ENCODE measurements at places on chromosomes 3 and 15.

DNA sequence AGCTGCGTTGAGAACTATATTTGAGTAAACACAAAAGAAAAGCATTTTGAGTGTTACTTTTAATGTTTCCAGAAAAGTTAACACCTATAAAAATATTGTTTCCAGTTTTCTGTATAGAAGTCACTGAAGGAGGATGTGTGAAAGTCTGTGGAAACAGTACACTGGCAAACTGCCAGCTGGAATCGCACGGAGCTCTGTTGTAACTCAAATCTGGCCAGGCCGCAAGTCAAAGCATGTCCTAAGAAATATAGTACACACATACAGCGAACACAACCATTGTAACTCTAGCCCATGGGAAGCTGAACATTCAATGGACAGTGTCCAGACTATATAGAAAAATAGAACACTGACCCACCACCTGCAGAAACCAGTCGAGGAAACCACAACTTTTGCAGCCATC, 657.2 kb downstream of the FHIT start:
- no peak for DNase-seq

DNA sequence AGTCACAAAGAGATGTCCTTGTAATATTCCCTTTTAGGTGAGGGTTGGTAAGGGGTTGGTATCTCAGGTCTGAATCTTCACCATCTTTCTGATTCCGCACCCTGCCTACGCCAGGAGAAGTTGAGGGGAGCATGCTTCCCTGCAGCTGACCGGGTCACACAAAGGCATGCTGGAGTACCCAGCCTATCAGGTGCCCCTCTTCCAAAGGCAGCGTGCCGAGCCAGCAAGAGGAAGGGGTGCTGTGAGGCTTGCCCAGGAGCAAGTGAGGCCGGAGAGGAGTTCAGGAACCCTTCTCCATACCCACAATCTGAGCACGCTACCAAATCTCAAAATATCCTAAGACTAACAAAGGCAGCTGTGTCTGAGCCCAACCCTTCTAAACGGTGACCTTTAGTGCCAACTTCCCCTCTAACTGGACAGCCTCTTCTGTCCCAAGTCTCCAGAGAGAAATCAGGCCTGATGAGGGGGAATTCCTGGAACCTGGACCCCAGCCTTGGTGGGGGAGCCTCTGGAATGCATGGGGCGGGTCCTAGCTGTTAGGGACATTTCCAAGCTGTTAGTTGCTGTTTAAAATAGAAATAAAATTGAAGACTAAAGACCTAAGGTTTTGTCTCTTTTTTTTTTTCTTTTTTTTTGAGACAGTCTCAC, 19.8 kb downstream of the TYRO3 start:
- DNase-seq, result no peak

- DNase-seq, result no peak
Measured at GRCh38 chr3:24387493-24387892, 107.2 kb downstream of the THRB start.

DNA sequence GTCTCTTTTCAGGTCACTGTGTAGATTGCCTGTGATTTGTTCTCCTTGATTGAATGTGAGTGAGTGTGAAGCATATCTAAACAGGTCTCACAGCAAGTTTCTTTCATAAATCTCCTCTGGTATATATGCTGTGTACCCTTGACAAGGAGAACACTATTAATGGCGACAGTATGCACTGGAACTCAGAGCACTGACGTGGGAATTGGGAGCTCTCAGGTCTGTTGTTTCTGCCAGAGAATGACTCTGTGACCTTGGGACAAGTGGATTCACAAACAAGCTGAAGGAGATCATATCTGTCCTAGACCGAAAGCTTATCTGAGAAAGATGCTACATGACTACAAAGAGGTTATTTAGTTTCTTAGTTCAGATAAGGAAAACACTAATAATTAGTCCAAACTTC, 326.3 kb upstream of the TPRG1 start:
- no peak for DNase-seq

GRCh38 chr3:42308651-42309050, 42.7 kb upstream of the CCK start:
- no peak for DNase-seq

DNA sequence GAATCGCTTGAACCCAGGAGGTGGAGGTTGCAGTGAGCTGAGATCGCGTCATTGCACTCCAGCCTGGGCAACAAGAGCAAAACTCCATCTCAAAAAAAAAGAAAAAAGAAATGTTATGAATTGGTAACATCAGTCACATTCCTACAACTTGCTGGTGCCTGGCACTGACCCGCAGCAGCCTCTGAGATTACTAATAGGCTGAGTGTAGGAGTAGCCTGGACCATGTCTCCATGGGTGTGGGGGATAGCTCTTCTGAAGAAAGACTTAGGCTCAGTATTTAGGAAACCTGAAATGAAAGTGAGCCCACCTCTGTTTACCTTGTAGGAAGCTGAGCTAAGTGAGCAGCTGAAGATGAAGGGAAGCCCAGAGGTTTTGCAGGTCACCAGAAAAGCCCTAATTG, 148.3 kb downstream of the LRRC28 start:
- DNase-seq, result no peak

GRCh38 chr15:88880944-88881740, 14.2 kb downstream of the HAPLN3 start:
- no peak for DNase-seq

- no peak for DNase-seq
Measured at GRCh38 chr15:36775209-36775608, 195.8 kb downstream of the CDIN1 start.

- DNase-seq, result no peak
Measured at GRCh38 chr3:107271787-107272387, 105.4 kb upstream of the CCDC54 start.

DNA sequence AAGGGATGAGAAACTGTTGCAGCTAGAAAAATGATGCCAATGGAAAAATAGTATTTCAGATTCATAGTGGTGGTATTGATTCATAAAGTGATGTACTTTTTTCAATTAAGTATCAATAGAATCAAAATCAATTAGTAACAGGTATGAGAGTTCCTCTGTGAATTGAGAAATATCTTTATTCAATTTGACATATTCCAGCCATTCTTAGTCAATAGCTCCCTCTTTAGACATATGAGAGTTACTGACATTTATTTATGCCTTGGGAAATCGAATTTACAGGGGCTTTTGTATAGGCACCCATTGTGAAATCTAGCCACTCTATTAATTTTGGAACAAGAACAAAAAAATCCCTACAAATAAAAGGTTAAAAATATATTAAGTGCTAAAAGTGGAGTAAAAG, 386.9 kb upstream of the CNTN3 start:
- DNase-seq, result no peak

GRCh38 chr15:97977734-97978133, 17.2 kb downstream of the ARRDC4 start:
- DNase-seq, result no peak

DNA sequence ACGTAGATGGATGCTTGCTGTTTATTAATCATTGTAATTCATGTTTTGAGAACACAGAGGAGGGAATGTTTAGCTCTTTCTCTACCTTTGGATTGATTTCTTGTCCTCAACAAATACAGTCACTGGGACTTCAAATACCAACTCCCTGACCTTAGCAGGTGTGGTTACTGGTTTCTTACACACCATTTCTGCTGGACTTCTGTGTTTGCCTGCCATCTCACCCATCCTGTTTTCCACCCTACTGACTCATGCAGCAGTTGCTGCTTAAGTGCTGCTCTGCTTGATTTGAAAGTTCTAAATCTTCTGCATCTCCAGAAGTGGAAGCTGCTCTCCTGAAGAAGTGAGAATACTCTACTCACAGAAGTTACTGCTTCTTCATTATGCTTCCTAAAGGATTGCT, 170.3 kb downstream of the ZPLD1 start:
- DNase-seq, result no peak

- no peak for DNase-seq
Measured at GRCh38 chr3:39118931-39119660, 11.6 kb downstream of the TTC21A start.

- no peak for DNase-seq
Measured at GRCh38 chr15:48414015-48414414, 82.8 kb downstream of the DUT start.

- no peak for DNase-seq
Measured at GRCh38 chr3:192858849-192859585, 58.6 kb downstream of the MB21D2 start.

DNA sequence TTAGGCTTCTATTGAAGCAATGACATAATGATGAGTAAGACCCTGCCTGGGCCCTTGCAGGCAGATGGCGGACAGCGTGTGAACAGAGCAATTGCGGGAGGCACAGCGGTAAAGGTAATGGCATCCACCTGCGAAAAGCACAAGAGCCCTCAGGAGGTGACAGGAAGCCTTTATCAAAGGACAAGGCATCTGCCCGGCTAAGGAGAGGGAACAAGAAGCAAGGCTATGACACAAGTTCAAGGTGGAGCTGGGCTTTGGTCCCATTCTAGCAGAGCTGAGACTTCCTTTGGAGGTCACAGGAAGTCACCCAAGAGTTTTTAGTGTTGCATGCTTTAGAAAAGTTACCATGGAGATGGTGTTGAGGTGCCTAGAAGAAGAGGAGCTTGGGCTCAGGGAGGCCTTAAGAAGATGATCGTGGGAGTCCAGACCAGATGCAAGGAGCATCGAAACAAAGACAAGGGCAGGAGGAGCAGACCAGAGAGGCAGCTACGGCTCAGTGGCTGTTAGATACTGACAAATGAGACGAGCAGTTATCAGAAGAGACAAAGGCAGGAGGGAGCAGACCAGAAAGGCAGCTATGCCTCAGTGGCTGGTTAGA, 34.5 kb downstream of the OSBPL10 start:
- no peak for DNase-seq

DNA sequence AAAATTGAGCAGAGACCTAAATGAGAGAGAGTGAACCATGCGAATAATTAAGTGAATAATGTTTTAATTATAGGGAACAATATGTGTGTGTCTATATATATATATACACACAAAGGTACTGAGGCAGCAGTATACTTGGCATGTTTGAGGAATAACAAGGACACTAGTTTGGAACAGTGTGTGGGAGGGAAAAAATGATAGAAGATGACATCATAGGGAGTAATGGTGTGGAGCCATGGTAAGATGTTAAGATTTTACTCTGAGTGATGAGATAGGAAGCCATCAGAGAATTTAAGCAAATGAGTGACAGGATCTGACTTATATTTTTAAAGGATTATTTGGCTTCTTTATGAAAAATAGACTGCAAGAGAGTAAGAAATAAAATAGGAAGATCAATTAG, 29.1 kb downstream of the DTWD1 start:
- no peak for DNase-seq

GRCh38 chr3:106239195-106239697, 370.4 kb upstream of the CBLB start:
- DNase-seq, result no peak

- DNase-seq, result no peak
Measured at GRCh38 chr15:94582368-94582767, 351.0 kb downstream of the MCTP2 start.

GRCh38 chr15:57698991-57699390, 7.5 kb upstream of the POLR2M start:
- DNase-seq, result no peak

DNA sequence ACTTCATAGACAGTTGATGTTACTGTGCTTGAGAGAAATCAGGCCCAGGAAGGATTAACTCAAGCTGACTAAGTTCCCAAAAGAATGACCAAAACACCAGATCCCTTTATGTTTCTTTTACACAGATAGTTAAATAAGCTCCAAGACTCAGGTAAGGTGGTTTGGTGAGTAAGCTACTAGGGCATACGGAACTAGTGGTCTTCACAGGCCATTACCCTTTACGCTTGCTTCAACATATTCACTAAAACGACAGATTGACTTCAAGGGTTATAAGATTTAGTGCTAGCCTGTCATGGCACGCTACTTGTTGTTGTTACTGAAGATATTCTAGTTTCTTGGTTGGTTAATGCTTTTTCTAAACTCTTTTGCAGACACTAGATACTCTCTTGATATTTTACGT, 369.3 kb downstream of the LPP start:
- DNase-seq, result no peak

DNA sequence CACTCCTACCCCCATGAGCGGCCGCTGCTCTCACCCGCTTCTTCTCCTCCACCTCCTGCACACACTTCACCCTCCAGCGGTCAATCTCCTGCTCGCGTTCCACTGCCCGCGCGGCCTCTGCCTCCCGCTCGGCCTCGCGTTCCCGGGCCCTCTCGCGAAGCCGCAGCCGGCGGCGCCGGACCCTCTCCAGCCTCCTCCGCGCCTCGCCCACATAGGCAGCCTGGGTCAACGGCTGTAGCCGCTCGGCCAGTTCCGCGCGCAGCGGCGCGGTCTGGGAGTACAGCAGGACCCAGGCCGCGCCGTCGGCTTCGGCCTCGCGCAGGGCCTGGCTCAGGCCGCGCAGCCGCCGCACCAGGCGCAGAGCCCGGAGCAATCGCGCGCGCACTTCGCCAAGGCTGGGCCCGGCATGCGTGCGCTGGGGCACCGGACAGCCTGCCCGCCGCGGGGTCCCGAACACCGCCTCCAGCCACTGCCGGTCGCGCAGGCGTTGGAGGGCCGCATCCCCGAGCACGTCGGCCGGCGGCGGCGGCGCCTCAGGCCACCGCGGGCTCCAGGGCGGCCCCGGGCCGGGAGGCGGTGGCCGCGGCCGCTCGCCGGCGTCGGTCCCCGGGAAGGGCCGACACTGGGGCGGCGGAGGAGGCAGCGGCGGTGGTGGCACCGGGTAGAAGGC, 595 bp downstream of the PDCD7 start:
- DNase-seq, result peak; percentile 3

- no peak for DNase-seq
Measured at GRCh38 chr15:69107025-69107620, 53.3 kb upstream of the GLCE start.

- DNase-seq, result no peak
Measured at GRCh38 chr3:191380001-191380400, 49.7 kb upstream of the UTS2B start.

DNA sequence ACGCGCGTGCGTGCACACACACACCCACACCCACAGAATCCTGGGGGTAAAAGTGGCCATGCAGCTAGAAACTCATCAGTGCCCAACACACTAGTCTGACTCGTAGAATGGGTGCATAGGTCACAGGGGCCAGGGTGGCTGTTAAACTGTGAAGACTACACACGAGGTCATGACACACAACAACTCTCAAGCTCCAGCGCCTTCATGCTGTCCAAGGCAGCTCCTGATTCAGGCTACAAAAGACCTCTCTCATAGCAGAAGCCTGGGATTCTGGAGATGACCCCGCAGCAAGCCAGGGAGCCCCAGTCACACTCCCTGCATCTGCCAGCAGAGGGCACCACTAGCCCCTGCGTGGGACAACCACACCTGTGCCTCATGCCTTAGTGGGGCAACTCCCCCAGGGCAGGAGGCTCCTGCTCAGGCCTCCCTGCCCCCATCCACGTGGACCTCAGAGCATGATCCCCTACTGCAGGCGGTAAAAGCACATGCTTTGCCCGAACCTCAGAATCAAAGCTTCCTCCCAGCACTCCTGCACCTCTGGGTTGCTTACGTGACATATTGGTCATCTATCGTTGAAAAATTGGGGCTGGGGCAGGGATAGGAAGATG, 93.1 kb downstream of the LRIG1 start:
- peak; percentile 75 for DNase-seq

GRCh38 chr3:49132437-49133225, at the start of gene LAMB2:
LAMB2 (minus strand) TSS chr3:49133050; CDS start chr3:49132867, 183 bp downstream.
- DNase-seq, result no peak

DNA sequence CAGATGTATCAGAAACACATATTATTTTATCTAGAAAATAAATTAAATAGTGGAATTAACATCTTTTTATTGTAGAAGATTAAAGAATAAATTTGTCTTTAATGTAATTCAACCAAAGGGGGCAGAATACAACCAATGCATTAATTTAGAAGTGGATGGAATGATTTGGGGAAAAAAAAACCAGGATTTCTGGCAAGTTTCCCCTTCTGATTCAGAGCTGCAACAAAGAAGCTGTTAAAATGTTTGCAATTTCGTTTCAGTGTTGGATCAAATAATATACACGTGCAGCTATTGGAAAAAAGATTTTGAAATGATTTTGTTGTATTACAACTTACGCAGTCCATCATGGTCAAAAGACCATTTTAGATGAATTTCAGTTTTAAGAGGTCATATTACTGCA, 71.6 kb upstream of the ZNF280D start:
- DNase-seq, result no peak

All from stimulated activated CD4-positive, alpha-beta T cell treated with anti-CD3 and anti-CD28 coated beads, Interleukin-12 subunit alpha, Interleukin-12 subunit beta, amount 100 ng/mL, for 4 hours (primary cell).